ENCODE measurements at places on chromosomes 4 and X.

DNA sequence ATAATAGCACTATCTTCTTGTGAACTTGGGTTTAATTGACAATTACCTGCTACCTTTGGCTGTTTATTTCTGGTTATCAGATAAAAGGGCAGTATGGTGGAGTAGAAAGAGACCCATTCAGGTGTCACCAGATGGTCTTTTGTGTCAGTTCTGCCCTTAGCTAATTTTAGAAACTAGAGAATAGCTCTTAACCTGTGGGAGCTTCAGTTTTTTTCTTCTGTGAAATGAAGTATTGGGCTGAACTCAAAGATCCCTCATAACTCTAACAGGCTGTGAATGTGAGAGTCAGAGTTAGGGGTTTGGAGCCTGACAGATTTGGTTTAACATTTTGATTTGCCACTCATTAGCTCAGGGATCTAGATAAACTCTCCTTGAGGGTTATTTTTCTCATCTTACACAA, 335.2 kb downstream of the PPP1R2C start:
- no peak for DNase-seq

DNA sequence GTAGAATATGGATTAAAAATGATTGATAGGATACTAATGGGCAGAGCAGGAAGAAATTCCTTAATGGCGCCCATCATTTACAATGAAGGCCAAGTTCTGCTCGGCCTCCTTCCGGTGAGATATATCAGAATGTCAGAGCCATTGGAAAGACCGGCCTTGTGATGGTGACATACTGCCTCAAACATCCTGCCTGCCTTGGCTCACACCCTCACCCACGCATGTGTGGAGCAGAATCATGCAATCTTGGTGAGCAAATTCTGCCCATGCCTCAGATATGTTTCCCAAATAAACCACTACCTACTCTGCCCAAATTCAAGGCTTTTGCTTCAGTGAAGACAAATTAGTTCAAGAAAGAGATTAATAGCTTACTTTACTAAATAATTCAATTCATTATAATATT, 163.3 kb downstream of the MID1 start:
- DNase-seq: no peak

- no peak for DNase-seq
Observed at GRCh38 chrX:41868392-41868977, 54.9 kb downstream of the CASK start.

GRCh38 chr4:56972809-56973208, 4.6 kb downstream of the NOA1 start:
- DNase-seq: no peak

- DNase-seq: no peak
Observed at GRCh38 chrX:134444681-134445080, 15.3 kb upstream of the HPRT1 start.

DNA sequence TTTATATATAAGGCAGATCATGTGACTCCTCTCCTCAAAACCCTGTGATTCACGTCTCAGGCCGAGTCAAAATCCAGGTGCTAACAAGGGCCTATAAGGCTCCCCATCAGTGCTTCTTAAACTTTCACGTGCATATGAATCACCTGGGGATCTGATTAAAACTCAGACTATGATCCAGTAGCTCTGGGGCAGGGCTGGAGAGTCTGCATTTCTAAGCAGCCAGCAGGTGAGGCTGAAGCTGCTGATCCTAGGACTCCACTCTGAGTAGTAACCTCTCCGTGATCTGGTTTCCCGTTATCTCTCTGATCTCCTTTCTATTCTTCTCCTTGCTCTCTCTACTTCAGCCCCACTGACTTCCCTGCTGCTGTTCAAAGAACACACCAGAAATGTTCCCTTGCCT, 252.4 kb upstream of the RPS6KA3 start:
- no peak for DNase-seq

DNA sequence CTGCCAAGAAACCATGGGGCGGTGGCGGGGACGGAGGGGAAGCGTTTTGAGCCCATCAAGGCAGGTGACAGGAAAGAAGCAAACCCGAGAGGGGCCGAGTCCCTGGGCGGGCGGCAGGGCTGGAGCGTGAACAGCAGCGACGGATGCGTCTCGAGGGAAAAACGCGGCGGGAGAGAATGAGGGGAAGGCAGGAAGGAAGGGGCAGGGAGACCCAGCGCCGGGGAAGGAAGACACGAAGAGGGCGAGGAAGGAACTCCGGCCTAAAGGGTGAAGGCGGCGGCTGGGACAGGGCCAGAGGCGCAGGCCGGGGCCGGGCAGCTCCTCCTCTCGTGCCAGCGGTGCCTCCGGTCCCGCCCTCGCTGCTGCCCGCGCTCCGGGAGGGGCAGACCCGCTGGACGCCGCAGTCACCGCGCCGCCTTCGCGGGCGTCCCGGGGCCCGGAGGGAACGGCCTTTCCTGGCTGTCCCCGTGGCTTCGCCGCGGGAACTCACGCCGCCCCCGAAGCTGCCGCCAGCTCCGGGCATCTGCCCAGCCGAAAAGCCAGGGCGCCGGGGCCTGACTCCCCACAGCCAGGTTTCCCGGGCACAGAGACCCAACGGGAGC, 751 bp upstream of the RGS12 start:
- DNase-seq: no peak

- no peak for DNase-seq
Observed at GRCh38 chr4:124526331-124526730, 186.2 kb downstream of the ANKRD50 start.

DNA sequence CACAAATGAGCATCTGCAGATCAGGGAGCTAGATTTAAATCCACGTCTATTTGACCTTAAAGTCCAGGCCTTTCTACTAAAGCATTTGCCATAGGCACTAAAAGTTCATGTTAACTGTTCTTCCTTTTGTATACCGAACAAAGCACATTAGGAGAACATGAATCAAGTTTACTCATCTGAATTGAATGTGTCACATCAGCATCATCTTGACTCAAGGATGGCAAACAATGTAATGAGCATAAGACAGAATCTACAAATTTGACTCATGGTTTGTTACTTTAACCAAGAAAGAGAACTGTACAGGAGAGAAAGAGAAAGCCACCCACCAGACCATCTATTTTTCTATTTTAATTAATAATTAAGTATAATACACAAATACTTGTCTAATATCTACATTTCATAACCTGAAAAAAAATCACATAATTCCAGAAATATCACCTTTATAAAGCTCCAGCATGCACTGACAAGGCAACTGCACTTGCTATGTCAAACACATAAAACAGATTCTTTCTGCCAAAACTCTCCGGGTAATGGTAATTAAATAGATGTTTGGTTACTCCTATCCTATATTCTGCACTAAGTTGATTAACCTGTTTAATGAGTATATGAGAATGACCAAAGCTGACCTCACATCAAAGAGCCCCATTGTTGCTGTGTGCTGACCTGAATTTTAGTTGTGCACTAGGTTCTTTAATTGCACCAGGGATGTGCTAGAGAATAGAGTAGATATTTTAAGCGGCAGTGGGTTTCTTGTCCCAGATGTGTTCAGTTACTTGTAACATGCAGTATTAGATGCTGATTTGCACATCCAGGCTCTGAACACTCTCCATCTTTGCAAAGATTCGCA, 42.5 kb upstream of the LEF1 start:
- no peak for DNase-seq

DNA sequence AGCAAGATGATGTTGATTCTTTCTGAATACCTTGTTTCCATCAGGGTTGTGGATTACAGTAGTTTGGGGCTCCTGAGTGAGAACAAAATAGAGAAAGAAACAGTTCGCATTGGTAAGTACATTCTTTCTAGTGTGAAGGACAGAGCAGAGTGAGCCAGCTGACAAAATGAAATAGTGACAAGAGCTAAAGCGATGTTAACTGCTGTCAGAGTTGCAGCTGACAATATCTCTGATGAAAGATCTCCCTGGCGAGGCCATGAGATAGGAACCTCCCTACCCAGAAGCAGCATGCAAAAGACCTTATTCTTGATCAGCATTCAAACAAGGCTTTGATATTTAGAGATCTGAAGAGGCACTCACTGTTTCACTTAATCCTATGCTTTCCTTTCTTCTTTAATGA, 258.6 kb downstream of the CAMK2D start:
- DNase-seq: no peak

- no peak for DNase-seq
Observed at GRCh38 chr4:74109870-74110605, 11.0 kb upstream of the CXCL2 start.

- DNase-seq: no peak
Observed at GRCh38 chrX:124274438-124275181, 57.9 kb upstream of the TEX13D start.

All from right atrium auricular region (tissue), 2 donors.